ENCODE measurements at places on chromosomes 11 and 22. TPM values are rescaled to one million over a fixed set of nuclear protein-coding genes. Genes with fewer than 3 reads are reported as not detected.

Gene CPT1A
- total RNA-seq = 29.6 TPM

Gene CD3E
- total RNA-seq = not detected

Gene MMP13
- not detected for total RNA-seq

Gene KDM4D
- total RNA-seq = 0.43 TPM

Gene WNT7B
- 122 TPM for total RNA-seq

Gene KDM4E
- not detected for total RNA-seq

Gene TBX1
- total RNA-seq = 2.9 TPM

Gene OPCML
- not detected for total RNA-seq

Gene AQP11
- 2.3 TPM for total RNA-seq

Gene EHF
- total RNA-seq = 0.61 TPM

Gene OR51B2
- total RNA-seq = not detected

Gene OR5P2
- total RNA-seq = not detected

Gene TSGA10IP
- total RNA-seq = not detected

Gene MUC5AC
- 3.8 TPM for total RNA-seq

Gene BBOX1
- total RNA-seq = not detected

Gene NNMT
- 151 TPM for total RNA-seq
